CD14-positive monocyte (primary cell): ENCODE measurements at places on chromosomes 11 and 22. TPM values are rescaled to one million over a fixed set of nuclear protein-coding genes. Genes with fewer than 3 reads are reported as not detected.
A peak's percentile ranks its signal among the peaks of the same experiment; 100 is the strongest.

MUC2 gene
- not detected for polyA plus RNA-seq

TRIM29 gene
- polyA plus RNA-seq = not detected

OR8D1 gene
- polyA plus RNA-seq = not detected

GRCh38 chr11:48052183-48053044, 72.1 kb downstream of the PTPRJ start:
- DNase-seq = no peak
- H3K36me3 ChIP-seq = peaks cover 12% of the 10 kb centered on the region
- H3K27me3 ChIP-seq = no peaks in the 10 kb centered on the region
- H3K4me1 ChIP-seq = peaks cover 87% of the 10 kb centered on the region

- DNase-seq = no peak
- H3K27ac ChIP-seq = no peak overlapping the region
- no peaks in the 10 kb centered on the region for H3K4me1 ChIP-seq
- no peaks in the 10 kb centered on the region for H3K27me3 ChIP-seq
Observed at GRCh38 chr11:32918427-32918826, 25.8 kb downstream of the QSER1 start.

- no peak for DNase-seq
- no peaks in the 10 kb centered on the region for H3K27me3 ChIP-seq
- H3K4me1 ChIP-seq = no peaks in the 10 kb centered on the region
- no peaks in the 10 kb centered on the region for H3K36me3 ChIP-seq
Observed at GRCh38 chr22:43540529-43540923, 128.7 kb downstream of the MPPED1 start.

DNA sequence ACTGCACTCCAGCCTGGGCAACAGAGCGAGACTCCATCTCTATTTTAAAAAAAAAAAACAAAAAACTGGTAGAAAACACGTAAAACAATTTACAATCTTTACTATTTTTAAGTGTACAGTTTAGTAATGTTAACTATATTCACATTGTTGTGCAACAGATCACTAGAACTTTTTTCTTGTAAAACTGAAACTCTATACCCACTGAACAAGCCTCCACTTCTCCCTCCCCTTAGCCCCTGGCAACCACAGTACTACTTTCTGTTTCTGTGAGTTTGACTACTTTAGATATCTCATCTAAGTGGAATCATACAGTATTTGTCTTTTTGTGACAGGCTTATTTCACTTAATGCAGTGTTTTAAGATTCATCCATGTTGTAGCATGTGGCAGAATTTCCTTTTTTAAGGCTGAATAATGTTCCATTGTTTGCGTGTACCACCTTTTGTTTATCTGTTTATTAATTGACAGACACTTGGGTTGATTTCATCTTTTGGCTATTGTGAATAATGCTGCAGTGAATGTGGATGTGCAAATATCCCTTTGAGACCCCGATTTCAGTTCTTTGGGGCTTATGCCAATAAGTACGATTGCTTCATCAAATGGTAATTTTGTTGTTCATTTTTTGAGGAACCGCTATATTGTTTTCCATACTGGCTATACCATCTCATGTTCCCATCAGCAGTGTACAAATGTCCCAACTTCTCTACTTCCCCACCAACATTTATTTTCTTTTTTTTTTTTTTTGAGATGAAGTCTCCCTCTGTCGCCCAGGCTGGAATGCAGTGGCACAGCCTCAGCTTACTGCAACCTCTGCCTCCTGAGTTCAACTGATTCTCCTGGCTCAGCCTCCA, 11.0 kb downstream of the DDB2 start:
- peaks cover 3% of the 10 kb centered on the region for H3K36me3 ChIP-seq
- H3K27me3 ChIP-seq = no peaks in the 10 kb centered on the region
- peak; percentile 53 for DNase-seq

- H3K27ac ChIP-seq = no peak overlapping the region
- no peaks in the 10 kb centered on the region for H3K27me3 ChIP-seq
- H3K36me3 ChIP-seq = peaks cover 53% of the 10 kb centered on the region
- no peaks in the 10 kb centered on the region for H3K4me1 ChIP-seq
- no peak overlapping the region for H3K4me3 ChIP-seq
Observed at GRCh38 chr11:94958121-94958696, 15.1 kb downstream of the CWC15 start.

DNA sequence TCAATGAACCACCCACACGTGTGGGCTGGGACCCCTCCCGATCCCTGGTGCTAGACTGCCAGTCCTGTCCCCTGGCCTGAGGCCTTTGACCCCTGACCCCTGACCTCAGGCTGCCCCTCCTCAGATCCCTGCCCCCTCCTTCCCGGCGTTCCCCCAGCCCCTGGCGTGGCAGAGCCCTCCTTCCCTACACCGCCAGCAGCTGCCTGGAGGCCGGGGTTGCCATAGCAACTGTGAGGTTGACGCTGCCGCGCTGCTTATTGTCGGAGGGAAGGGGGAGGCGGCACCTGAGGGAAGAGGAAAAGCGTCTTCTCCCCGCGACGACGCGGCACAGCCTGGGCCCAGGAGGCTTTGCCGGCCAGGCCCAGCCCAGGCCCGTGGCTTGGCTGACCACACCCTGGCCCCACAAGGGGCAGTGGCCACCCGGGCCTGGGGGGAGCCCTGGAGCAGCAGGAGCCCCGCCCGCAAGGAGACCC, 32.6 kb downstream of the SHANK3 start:
- no peak overlapping the region for H3K4me3 ChIP-seq
- H3K27ac ChIP-seq = no peak overlapping the region
- DNase-seq = no peak
- no peaks in the 10 kb centered on the region for H3K4me1 ChIP-seq
- H3K36me3 ChIP-seq = no peaks in the 10 kb centered on the region

DNA sequence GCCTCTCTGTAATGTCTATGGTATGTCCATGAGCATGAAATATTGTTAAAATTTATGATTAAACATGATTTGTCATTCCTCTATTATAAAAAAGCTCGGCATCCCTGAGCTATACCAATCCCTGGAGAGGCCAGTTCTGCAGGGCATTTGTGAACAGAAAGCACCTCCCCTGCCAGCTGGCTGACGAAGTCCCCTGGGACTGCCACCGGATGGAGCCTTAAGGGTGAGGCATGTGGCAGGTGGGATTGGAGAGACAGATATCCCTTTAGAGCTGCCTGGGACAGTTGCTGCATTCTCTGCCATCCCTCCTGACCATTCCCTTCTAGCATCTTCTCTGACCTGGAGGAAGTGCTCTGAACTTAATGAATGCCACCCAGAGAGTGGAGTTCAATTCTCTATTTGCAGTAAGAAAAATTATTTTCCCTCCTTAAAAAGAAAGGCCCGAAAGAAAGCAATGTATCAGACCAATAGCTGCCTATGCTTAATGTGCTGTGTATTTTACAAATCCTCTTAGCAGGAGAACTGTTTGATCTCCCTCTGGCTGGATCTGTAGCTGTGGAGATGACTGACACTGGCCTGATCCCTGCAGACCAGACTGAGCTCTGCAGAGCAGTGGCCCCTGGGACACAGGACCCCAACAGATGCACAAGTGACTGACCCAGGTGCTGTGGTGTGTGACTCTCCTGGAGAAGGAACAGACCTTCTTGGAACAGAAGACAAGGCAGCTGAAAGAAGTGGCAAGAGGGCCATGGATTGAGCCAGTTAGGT, 219.0 kb upstream of the NAV2 start:
- H3K36me3 ChIP-seq = no peaks in the 10 kb centered on the region
- H3K4me1 ChIP-seq = no peaks in the 10 kb centered on the region
- H3K27me3 ChIP-seq = no peaks in the 10 kb centered on the region

DNA sequence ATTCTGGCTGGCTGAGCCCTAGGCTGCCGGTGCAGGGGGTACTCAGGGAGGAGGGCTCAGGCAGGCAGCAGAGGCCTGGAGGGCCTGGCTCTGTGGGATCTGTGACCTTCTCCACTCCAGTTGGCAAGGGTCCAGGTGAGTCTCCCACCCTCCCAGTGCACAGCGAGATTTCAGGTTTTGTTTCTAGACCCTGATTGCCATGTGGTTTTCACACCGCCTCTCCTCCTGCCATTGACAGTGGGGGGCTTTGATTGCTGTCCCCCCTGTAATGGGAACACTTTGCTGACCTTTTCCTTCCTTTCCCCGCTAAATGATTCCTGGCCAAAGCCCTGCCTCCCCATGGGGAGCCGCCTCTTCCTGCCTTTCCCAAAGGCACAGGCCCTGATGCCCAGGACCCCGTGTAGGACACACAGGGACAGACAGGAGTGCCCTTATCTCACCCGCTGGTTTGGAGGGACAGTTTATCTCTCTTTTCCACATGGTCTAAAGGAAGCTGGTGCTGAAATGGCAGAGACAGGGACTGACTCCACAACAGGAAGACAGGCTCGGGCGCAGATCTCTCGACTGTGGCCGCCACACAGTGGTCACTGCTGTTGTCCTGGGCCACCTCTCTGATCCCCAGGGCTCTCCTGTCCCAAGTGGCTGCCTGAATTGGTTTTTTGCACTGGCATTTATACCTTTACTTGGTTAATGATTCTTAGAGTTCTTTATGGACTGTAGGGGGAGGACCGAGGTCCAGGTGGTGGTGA, 43.4 kb downstream of the BCR start:
- no peaks in the 10 kb centered on the region for H3K36me3 ChIP-seq
- no peaks in the 10 kb centered on the region for H3K27me3 ChIP-seq
- H3K27ac ChIP-seq = peak overlapping the region; percentile 87
- H3K4me3 ChIP-seq = no peak overlapping the region
- no peak for DNase-seq

- H3K27ac ChIP-seq = no peak overlapping the region
- no peak overlapping the region for H3K4me3 ChIP-seq
- H3K4me1 ChIP-seq = no peaks in the 10 kb centered on the region
- DNase-seq = no peak
- H3K27me3 ChIP-seq = no peaks in the 10 kb centered on the region
Observed at GRCh38 chr11:12581923-12582322, 92.3 kb upstream of the TEAD1 start.

DNA sequence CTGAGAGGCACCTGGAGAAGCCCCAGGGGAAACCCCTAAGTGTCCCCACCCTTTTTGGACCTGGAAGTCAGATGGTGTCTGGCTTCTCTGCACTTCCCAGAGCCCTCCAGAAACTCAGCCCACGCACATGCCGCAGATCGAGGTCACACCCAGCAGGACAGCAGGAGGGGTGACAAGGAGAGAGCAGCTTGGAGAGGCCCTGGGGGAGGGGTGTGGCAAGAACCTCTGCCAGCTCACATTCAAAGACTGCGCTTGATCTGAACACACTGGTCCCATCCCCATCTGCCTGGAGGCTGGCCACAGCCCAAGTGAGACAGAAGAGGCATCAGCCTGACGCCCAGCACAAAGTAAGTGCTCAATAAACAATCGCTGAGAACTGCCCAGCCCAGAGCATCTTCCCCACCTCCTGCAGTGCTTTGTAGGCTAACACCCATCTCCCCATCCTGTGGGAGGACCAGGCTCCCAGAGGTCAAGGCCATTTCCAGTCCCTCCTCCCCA, 21.4 kb downstream of the TMPRSS6 start:
- H3K27ac ChIP-seq = no peak overlapping the region
- H3K4me1 ChIP-seq = no peaks in the 10 kb centered on the region
- H3K27me3 ChIP-seq = no peaks in the 10 kb centered on the region
- no peak overlapping the region for H3K4me3 ChIP-seq
- no peak for DNase-seq
- no peaks in the 10 kb centered on the region for H3K36me3 ChIP-seq

GRCh38 chr11:58829786-58830185, 14.7 kb downstream of the GLYATL2 start:
- no peak for DNase-seq
- H3K27me3 ChIP-seq = peaks cover 3% of the 10 kb centered on the region
- no peaks in the 10 kb centered on the region for H3K36me3 ChIP-seq
- H3K4me1 ChIP-seq = no peaks in the 10 kb centered on the region
- H3K4me3 ChIP-seq = no peak overlapping the region

- DNase-seq = no peak
- H3K4me1 ChIP-seq = no peaks in the 10 kb centered on the region
- no peaks in the 10 kb centered on the region for H3K27me3 ChIP-seq
- H3K4me3 ChIP-seq = no peak overlapping the region
- no peak overlapping the region for H3K27ac ChIP-seq
- no peaks in the 10 kb centered on the region for H3K36me3 ChIP-seq
Observed at GRCh38 chr22:33440756-33441155, 382.6 kb upstream of the SYN3 start.

DNA sequence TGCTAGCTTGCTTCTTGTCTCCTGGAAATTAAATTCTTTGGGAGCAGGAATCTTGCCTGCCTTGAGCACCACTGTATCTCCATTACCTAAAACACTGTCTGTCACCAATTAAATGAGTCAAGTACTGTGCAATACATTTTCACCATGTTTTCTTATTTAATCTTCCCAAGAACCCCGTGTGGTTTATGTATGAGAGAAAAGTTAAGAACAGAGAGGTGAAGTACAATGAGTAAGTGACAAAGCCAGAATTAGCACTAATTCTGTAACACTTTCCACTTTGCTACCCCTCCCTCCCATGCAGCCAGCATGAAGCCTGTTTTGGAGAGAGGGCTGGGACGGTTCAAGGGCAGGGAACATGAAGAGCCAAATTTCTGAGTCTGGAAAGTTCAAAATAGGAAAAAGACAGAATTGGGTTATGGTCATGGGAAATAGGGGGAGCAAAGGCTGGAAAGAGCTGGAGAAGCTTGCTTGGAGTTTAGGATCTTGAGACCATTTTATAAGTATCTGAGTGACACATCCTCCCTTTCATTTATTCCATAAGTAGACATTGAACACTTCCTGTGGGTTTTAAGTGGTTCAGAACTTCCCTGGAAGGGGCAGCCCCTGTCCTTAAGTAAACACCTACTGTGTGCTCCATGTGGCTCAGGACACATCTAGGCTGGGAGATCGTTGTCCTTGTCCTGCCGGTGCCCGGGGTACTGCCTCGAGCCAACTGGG, 60.5 kb upstream of the CHST1 start:
- no peak for DNase-seq
- H3K4me3 ChIP-seq = no peak overlapping the region
- H3K36me3 ChIP-seq = no peaks in the 10 kb centered on the region
- H3K27ac ChIP-seq = no peak overlapping the region

DNA sequence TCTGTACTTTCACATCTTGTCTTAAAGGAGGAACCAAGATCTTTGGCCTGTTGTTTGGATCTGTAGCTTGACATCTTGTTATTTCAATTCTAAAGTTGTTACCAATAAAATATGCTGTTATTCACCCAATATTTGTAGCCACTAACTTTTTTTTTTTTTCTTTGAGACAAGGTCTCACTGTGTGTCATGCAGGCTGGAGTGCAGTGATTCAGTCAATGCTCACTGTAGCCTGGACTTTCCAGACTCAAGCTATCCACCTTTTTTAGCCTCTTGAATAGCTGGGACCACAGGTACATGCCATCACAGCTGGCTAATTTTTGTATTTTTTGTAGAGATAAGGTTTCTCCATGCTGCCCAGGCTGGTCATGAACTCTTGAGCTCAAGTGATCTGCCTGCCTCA, 769.4 kb downstream of the DLG2 start:
- no peaks in the 10 kb centered on the region for H3K36me3 ChIP-seq
- DNase-seq = no peak
- H3K27me3 ChIP-seq = no peaks in the 10 kb centered on the region
- no peaks in the 10 kb centered on the region for H3K4me1 ChIP-seq
